ENCODE measurements at places on chromosomes 2 and 18. TPM values are rescaled to one million over a fixed set of nuclear protein-coding genes. Genes with fewer than 3 reads are reported as not detected.

The KIAA2012 gene
- not detected for total RNA-seq

The FMNL2 gene
- 28.1 TPM for total RNA-seq

The CD8B gene
- not detected for total RNA-seq

The LRRC30 gene
- total RNA-seq, result not detected

The ALLC gene
- total RNA-seq, result not detected

The DSG2 gene
- total RNA-seq, result 1.3 TPM

Data from mammary microvascular endothelial cell (primary cell).